CD4-positive, alpha-beta T cell treated with Interleukin-10 for 1 hour (primary cell): ENCODE measurements at places on chromosomes 13 and 19.

GRCh38 chr19:55471266-55471665 is 5.2 kb upstream of the ZNF628 start:
- DNase-seq = no peak

DNA sequence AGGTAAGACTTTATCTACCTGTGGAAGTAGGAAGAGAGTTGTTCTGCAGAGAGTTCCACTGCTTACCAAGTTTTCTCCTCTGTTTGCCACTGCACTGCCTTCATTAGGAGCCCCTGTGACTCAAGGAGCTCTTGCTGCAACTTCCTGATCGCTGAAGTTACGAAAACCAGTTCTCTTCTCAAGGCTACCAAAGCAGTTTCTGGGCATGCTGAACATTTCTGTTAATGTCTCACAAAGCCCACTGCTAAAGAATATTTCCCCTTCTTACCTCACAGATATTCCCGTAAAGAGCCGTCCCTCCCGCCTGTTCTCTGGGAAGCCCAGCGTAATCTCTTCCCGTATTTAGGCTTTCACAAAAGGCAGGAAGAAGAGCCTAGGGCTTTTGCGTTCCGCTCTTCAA is 82.6 kb upstream of the OXGR1 start:
- no peak for DNase-seq

- no peak for DNase-seq
These were observed 84.3 kb downstream of the PCCA start for GRCh38 chr13:100173203-100173602.

DNA sequence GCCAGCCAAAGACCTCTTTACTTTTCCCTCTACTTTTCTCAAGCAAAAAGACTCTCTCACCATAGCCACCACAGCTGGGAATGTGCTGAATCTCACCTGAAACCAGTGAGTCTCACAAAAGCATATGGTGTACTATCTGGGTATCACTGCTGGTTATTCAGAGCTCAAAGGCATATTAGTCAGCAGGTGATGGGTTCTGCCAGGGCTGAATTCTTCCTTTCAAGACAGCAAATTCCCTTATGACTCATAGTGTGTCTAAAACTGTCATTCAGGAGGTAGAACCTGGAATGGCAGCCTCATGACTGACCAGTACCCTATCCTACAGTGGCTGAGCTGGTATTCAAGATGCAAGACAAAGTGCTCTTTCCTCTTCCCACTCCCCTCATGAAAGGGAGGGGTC is 2859.1 kb downstream of the PCDH9 start:
- no peak for DNase-seq

DNA sequence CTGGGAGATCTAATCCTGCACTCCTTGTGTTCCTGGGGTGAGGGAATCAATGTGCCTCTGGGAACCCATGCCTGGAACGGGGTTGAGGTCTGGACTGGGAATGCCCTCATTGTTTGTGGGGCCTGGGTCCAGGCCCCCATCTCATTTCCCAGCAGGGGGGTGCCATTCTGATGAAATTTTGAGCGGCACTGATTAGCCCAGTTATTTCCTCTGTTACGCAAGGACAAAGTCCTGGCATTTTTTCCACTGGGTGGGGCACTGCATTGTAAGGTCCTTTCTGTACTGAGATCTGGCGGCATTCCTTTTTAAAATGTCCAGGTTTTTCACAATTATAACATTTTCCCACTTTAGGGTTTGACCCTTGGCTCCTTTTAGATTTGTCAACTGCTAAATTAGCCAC is 14.8 kb downstream of the FPR3 start:
- DNase-seq = no peak

- DNase-seq = no peak
These were observed 218.7 kb downstream of the POSTN start for GRCh38 chr13:37379841-37380240.

GRCh38 chr13:42328672-42329071 is 56.7 kb downstream of the AKAP11 start:
- peak; percentile 11 for DNase-seq

DNA sequence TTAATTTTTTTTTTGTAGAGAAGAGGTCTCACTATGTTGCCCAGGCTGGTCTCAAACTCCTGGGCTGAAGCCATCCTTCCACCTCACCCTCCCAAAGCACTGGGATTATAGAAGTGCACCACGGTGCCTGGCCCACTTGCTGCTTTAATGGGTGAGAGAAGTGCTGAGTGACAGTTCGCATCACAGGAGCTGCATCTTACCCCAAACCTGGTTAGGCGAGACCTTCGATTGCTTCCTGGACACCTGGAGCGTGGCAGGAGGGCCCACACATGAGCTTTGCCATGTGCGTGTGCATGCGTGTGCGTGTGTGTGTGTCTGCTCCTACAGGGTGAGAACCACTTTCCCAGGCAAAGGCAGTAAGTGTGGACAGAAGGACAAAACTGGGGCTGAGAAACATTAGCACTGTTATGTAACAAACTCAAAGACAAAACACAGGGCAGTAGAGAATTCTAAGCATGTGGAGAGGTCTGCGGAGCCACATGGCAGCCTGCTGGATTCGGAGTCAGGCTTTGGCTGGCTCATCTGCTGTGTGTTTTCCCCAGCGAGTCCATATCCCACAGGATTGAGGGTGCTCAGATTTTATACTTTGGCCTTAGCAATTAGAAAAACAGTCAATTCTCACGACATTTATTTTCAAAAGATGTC is 11.7 kb upstream of the MTIF3 start:
- DNase-seq = no peak

GRCh38 chr19:21838646-21839045 is 2.7 kb upstream of the ZNF43 start:
- no peak for DNase-seq

DNA sequence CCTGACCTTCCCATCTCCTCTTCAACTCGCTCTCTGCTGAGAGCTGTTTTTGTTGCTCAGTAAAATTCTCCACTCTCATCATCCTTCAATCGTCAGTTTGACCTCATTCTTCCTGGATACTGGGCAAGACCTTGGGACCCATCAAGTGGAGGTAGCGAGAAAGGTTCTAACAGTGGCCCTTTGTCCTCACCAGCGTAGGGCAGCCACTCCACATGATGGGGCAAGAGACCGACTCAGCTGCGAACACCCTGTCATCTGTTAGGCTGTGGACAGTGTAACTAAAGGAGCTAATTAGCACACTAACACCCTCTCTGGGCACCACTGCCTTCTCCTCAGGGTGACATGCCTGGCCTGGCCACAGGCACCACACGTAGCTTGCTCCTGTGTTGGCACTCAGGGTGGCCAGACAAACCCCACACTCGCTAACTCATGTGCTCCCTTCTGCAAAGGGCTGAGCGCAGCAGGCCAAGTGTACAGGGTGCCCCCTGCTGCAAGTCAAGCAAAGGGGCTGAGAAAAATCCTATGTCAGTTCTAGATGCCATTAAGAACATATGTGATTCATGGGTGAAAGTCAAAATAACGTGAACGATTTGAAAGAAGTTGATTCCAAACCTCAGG is 1216.0 kb downstream of the SLITRK5 start:
- DNase-seq = no peak

GRCh38 chr13:61664801-61665705 is 249.4 kb upstream of the PCDH20 start:
- no peak for DNase-seq

DNA sequence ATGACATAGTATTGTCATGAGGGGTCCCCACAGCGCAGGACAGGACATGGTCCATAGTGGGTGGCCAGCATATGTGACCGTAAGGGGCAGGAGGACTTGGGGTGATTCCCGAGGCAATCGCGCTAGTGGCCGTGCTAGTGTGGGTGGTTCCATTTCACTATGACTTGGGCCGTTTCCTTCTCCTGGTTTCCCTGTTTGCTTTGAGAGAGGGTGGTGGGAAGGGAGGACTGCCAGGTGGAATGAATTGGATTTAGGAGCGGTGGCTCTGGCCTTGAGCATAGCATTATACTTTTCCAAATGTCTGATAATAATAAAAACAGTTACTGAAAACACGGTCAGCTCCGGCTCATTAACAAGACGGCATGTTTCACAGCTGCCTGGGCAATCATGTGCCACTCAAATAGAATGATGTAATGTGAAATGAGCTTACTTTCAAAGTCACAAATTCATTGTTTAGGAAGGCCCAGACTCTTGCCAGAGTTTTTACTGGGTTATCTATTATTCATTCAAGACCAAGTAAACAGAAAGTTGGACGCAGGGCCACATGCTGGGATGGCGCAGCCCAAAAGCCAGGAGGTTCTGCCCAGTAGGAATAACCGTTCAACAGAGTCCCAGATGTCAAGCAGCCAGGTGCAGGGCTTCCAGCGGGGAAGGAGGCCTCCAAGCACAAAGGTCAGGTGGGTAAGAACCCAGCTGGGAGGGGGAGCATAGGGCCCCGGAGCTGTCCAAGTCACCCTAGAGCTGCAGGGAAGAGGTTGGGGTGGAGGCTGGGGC is 19.6 kb upstream of the SLC15A1 start:
- no peak for DNase-seq

GRCh38 chr13:73000027-73000674 is 58.7 kb upstream of the KLF5 start:
- DNase-seq = no peak

DNA sequence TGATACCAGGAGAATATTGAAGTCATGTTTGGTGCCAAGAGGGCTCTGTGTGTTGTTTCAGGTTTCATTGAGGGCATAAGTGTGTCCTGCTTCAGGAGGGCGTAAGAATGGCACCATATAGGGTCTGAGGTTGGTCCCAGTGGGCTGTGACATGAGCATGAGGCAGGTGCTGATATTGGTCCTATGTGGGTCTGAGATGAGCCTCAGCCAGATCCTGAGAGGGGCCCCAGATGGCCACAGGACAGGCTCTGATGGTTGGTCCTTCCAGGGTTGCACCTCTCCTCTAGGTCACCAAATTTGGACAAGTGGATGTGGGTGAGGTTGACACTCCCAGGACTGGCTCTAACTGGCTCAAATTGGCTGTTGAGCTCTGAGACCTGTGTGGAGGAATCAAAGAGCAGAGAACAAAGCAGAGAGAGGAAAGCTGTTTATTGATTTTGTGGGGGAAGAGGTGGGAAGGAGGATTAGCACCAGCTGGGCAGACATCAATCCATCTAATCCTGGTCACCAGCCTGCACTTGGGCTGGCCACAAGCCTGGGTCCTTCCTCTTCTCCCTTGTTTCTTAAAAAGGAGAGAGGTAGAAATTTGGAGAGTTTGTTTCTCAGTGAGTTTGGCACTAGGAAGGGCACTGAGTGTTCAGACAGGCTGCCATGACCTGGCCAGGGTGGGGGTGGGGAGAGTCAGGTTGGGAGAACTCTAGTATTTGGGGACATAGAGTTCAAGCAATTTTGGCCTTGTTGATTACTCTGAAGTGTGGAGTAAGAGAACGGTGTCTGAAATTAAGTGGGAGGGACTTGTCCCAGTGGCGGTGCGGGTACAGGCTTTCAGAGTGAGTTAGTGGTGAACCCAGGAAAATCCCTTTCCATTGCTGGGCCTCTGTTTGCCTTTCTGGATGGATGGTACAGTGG is 38.7 kb downstream of the CYP2B6 start:
- no peak for DNase-seq

DNA sequence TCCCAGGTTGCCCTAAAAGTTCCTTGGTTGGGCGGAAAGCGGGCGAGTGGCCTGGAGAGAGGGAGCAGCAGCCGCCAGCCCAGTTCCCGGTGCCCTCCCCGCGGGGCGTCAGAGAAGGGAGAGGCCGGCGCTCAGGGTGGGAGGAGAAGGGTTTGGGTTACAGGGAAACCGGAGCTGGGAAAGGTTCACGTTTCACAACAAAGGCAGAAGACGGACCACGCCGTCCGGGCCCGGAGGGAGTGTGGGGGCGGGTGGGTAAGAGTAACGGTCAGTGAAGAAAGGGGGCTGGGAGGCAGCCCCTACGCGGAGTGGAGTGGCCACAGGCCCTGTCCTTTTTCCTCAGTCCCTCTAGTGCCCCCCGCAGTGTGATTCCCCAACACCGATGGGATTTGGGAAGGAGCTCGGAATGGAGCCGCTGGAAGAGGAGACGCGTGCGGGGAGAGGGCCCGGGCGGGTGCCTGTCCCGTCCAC is 1.6 kb downstream of the SIX5 start:
- DNase-seq = no peak

GRCh38 chr13:92547266-92547665 is 679.3 kb upstream of the GPC6 start:
- no peak for DNase-seq

DNA sequence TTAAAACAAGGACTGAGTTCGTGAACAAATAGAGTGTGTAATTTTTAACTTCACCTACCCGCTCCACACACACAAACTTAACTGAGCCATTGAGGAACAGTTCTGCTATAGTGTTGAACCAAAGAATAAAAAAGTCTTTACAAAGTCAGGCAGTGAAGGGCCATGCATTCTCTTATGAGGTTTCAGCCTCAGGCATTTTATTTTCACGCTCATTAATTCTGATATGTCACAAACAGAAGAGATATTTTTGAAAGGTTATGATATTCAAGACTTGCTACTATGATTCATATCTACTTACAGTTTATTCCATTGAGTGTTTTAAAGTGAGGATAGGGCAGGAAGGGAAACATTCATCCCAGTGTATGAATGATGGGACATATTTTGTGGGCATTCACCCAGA is 282.2 kb downstream of the SLITRK5 start:
- no peak for DNase-seq

DNA sequence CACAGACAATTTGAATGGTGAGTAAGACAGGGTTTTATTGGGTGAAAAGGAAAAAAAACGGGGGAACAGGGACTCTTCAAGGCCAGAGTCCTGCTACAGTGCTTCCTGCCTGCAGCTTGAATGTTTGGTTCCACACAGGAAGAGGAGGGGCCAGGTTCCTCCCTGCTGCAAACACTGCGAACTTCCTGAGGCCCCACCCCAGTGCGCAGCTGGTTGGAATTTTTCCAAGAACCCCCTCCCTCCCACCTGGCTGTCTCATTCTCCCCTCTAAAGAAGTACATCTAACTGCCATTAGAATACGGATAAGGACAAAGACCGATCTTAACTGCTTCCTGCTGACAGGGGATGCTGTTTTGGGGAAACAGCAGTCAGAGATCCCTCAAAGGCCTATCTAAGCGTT is 184.9 kb downstream of the GGACT start:
- no peak for DNase-seq

DNA sequence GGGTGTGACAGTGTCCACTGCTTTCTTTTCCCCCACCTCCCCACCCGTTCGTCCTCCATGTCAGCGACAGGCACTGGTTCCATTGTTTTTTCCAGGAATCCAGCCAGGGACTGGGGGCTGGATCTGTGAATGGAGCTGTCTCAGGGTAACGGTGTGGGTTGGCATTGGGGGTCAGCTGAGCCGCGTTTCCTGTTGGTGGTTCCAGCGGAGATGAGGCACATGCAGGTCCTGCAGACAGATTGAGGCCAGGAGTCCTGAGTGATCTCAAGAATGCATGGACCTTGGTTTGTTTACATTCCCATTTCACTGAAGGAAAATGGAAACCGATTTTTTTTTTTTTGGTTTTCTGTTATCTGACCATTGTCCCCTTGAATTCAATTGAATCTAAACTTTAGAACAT is 303.9 kb downstream of the FGF9 start:
- no peak for DNase-seq
